ENCODE measurements at places on chromosomes 4 and X.
A peak's percentile ranks its signal among the peaks of the same experiment; 100 is the strongest.

- DNase-seq: peak; percentile 60
These were observed 145.1 kb downstream of the COL4A5 start for GRCh38 chrX:108584617-108585211.

- DNase-seq: no peak
These were observed 19.3 kb downstream of the SLC25A53 start for GRCh38 chrX:104137496-104137895.

DNA sequence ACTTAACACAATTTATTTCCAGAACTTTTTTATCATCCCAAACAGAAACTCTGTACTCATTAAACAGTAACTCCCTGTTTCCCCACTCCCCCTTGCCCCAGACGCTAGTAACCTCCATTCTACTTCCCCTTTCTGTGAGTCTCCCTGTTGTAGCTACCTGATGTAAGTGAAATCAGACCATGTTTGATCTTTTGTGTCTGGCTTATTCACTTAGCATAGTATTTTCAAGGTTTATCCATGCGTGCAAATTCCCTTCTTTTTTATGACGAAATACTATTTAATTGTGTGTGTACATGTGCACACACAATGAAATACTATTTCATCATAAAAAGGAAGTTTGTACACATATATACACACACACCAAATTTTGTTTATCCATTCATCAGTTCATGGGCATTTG lies 5.2 kb downstream of the PKD2 start:
- no peak for DNase-seq

DNA sequence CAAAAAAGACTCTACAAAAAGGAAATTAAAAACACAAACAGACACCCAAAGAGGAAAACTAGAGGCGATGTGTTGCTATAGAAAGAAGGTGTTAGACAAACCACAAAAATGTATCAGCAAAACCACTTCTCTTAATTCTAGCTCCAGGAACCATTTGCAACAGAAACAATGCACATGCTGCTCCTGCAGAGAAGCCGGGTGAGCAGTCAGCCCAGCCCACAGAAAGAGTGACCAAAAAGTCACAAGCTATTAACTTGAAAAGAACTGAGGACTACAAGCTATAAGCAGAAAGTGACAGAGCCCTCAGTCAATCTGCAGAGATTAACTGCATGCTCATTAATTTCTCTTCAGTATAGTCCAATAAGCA lies 96.2 kb upstream of the KLHL13 start:
- no peak for DNase-seq

DNA sequence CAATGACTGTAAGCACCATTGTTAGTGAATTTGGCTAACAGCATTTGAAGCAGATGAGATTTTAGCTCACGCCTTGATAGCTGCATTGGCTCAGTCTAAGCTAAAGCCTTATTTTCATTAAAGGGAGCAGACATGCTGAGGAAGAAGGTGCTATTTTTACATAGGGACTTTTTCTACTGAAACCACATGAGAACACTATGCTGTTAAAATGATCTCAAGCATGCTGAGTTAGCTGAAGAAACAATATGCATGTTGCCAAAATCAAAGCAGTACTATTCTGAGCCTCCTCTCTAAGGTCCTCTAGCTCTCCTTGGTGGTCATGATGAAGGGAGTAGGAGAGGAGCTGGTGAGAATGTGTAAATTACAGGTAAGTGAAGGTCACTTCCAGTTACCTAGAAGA lies 134.4 kb upstream of the JADE1 start:
- peak; percentile 41 for DNase-seq

DNA sequence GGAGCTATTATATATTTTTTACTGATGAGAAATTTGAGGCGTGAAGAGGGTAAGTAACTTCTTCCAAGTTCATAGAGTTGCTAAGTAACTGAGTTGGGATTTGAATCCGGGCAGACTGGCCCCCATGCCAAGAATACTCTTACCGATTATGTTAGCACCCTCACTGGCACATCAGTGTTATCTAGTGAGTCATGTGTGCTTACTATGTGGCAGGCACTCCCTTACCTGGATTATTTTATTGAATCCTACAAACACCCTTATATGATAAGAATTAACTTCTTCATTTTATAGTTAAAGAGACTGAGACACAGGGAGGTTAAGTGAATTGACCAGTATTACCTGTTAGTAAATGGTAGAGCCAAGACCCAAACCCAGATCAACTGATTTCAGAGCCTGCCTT lies 20.9 kb downstream of the MTHFD2L start:
- DNase-seq: no peak

DNA sequence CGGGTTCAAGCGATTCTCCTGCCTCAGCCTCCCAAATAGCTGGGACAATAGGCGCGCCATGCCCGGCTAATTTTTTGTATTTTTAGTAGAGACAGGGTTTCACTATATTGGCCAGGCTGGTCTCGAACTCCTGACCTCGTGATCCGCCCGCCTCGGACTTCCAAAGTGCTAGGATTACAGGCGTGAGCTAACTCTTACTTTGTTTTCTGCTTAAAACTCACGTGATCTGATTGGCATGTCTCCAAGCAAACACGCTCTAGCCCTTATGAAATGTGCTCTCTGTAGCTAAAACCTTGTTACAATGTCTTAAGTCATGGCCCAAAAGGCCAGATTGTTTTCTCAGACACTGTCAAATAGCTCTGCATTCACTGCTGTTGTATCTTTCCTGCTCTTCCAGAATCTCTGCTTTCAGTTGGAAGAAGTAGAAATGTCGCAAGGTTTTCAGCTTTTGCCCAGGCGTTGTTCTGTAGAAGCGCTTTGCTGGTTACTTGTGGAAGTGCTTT lies 39.7 kb upstream of the OGT start:
- no peak for DNase-seq

GRCh38 chr4:37481547-37482122 lies 204.5 kb downstream of the RELL1 start:
- no peak for DNase-seq

DNA sequence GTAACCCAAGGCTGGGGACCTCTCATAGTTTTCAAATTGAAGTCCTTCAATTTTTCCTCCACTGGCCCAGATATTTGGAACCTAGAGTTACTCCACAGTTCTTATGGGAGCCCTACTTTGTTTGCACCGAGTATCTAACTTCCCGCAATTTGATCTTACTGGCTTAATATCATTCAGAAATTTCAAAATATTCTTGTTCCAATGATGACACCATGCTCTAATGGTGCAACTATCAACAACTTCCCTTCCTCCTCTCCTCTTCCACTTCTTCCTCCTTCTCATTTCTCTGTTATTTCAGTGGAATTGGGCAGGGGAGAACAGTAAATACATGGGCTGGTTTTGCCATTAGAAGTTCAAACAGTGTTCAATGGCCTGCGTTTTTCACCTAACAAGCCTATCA lies 20.2 kb downstream of the PDCL2 start:
- no peak for DNase-seq

GRCh38 chrX:26649534-26649933 lies 433.6 kb downstream of the MAGEB5 start:
- peak; percentile 1 for DNase-seq

GRCh38 chr4:2297606-2298531 lies 36.0 kb upstream of the MXD4 start:
- no peak for DNase-seq
